Stimulated activated CD8-positive, alpha-beta memory T cell treated with anti-CD3 and anti-CD28 coated beads, Interleukin-7, amount 100 ng/mL, for 1 hour (primary cell): ENCODE measurements at places on chromosomes 3 and 15.

DNA sequence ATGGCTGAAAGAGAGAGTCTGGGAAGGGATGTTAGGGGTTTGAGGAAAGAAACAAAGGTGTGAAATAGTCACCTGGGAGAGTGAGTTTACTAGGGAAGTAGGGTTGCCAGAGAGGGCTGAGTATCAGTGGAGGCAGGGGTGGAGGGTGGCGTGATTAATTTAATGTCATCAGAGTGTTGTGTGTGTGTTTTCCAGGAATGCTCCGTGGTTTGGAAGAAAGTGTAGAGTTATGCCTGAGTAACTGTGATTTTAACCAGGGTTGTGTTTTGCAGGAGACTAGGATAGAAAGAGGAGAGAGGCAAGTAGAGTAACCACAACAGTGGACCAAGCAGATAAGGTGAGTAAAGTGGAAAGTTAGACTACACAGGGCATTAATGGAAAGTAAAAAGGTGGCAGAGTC, 27.2 kb downstream of the PLD1 start:
- DNase-seq, result no peak

- DNase-seq, result no peak
Observed at GRCh38 chr3:143552851-143553250, 295.4 kb downstream of the SLC9A9 start.

DNA sequence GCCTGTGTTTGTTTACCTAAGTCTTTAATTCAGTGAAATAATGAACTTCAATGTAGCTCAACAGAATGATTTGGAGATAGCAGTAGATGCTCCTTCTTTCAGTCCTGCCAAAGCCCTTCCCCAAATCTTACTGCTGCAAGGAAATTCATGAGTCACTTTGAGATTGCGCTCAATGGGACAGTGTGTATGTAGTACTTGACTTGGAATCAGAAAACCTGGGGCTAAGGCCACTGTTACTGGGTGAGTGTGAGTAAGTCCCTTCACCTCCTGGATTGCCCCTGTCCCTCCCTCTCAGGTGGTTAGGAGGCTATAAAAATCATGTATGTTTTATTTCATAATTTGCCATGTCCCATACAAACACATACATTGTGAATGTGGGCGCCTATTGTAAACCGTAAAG, 29.9 kb downstream of the ATP13A5 start:
- DNase-seq, result no peak

DNA sequence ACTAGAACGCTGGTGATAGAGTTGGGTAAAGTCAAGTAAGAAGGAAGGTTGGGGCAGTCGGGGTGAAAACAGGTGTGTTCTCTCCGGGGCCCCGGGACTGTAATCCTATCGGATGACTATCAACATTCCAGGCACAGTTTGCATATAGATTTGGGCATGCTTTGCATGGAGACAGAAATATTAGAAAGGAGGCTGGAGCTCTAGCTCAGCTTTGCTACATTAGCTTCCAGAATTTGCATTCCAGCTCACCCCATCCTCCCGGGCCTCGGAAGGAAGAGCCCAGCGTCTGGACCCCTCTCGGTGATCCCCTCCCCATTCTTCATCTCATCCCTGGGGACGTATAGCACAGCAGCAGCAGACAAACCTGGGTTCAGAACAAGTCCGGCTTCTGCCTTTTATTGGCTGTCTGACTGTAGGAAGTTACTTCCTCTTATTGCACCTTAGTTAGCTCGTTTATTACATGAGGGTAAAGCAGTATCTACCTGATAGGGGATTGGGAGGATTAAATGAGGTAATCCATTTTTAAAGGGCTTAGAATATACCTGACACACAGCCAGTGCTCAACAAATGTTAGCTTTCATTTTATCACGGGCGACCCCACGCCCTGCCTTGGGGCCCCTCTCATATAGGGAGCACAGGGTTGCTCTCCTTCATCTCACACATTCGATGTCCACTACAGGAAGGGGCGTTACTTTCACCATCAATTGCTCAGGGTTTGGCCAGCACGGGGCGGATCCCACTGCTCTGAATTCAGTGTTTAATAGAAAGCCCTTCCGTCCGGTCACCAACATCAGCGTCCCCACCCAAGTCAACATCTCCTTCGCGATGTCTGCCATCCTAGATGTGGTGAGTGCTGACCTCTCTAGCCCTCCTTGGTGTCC, 3.2 kb downstream of the HTR3E start:
- DNase-seq, result no peak

GRCh38 chr3:185552358-185552877, at the start of gene LIPH:
Gene LIPH (minus strand): TSS chr3:185552588. CDS start chr3:185552471, 117 bp downstream.
- no peak for DNase-seq

DNA sequence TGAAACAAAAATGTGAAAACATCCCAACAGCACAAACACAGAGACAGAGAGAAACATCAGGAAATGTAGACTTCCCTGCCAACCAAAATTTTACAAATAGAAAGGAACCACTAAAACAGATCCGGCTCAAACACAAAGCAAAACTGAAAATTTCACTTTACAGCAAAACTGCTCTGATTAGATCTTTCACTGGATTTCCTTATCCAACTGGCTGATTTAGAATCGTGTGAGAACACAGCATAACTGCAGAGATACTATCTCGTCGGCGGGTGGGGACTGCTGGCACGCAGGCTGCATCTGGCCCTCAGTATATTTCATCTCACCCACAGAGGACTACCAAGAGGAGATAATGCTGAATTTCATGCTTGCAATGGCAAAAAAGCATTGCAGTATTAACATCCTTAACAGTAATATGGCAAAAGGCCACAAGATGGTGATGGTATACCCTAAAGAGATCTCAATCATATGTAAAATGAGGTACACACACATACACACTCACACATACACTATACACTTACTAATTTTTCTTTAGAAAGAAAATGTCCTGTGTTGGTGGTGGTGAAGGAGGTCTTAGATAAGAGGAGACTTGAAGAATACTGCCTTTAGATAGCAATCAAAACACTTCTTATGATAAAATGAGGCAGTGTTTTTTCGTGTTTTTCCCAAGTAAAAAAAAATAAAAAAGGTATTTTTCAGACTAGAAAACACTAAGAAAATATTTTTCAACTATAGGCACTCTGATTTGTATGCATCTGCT, 10.6 kb upstream of the LEO1 start:
- no peak for DNase-seq

- no peak for DNase-seq
Observed at GRCh38 chr15:99305761-99306505, 54.7 kb downstream of the LRRC28 start.

DNA sequence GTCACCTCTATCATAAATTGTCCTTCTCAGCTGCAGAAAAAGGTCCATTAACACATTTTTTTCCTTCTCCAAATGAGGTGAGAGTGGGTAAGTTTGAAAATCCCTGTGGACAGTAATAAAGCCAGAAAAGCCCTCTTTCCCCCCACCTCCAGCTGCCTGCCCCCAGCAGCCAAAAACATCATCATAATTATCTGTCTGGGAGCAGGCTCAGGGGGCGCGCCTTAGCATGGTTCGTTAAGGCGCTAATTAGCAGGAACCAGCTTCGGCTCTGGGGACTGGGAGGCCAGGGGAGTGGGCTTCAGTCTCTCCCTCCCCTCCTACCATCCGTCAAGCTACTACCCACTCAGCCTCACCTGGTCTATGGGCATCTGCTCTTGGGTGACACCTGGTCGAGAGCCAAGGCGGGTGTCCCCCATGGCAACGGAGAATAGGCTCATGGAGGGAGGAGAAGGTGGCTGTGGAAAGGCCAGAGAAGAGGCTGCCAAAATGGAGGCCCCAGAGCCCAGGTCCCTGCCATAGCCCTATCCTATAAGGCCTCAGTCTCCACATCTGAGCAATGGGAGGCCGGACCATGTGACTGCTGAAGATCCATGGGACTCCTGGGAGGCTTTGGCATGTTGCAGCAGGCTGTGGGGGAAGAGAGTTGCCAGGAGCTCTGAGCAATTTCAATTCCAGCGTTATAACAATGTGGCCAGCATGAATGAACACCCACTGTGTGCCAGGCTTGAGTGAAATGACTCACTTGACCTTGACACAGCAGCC, 140.1 kb upstream of the LINGO1 start:
- no peak for DNase-seq

DNA sequence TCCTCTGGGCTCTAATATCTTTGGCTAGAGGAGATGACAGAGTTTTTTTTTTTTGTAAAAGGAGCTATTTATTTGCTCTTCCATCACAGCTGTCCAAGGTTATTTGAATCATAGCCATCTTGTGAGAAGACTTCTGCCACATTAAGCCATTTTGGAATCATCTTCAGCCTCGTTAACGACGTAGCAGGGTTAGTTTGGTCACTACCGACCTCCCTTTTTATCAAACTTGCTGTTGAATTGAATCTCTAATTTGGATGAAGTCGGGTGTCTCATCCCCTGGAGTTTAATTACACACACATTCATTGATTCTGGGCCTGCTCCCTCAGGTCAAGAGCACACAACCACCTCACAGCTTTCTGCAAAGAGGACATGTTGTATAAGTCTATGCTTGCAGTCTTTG, 238.7 kb downstream of the CPNE4 start:
- no peak for DNase-seq

GRCh38 chr3:116339441-116340028, 105.8 kb downstream of the LSAMP start:
- DNase-seq, result no peak

DNA sequence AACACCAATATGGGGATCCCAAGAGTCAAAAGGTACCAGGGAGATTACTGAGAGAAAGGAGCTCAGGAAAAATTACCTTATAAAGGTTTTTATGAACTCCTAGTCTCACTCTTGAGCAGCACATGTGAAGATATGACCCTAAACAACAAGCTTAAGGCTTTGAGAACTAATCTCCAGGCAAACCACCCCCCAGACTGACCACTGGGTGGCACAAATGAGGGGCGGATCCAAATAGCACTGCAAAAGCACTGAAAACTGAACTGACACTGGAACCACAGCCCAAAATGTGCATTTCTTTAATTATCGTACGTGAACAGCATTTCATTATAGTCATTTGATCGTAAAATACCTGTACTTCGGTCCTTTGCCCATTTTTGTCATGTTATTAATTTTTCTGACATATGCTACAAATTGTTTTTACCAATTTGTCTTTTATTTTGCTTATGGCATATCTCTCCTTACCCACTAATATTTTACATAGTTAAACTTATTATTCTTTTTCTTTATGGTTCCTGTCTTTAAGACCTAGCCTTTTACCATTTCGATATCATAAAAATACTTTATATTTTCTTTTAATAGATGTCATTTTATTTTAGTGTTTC, 31.5 kb upstream of the TFDP2 start:
- no peak for DNase-seq

GRCh38 chr3:154122552-154122911, 1.3 kb downstream of the ARHGEF26 start:
- no peak for DNase-seq

- DNase-seq, result no peak
Observed at GRCh38 chr15:59053482-59053881, 51.5 kb upstream of the CCNB2 start.

GRCh38 chr3:185929192-185930151, 8.3 kb downstream of the TRA2B start:
- DNase-seq, result no peak

DNA sequence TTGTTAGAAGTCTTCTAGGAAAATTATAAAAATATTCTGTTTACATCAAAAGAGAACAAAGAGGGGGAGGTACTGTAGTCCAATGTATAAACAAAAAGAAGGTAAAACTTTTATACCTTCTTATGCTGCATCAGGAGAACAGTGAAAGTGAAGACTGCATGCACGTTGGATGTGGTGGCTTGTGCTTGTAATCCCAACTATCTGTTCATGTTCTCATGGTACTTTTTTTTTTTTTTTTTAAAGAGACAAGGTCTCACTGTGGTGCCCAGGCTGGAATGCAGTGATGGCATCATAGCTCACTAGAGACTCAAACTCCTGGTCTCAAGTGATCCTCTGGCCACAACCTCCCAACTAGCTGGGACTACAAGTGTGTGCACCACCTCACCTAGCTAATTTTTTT, 4.2 kb downstream of the SEC62 start:
- DNase-seq, result no peak

DNA sequence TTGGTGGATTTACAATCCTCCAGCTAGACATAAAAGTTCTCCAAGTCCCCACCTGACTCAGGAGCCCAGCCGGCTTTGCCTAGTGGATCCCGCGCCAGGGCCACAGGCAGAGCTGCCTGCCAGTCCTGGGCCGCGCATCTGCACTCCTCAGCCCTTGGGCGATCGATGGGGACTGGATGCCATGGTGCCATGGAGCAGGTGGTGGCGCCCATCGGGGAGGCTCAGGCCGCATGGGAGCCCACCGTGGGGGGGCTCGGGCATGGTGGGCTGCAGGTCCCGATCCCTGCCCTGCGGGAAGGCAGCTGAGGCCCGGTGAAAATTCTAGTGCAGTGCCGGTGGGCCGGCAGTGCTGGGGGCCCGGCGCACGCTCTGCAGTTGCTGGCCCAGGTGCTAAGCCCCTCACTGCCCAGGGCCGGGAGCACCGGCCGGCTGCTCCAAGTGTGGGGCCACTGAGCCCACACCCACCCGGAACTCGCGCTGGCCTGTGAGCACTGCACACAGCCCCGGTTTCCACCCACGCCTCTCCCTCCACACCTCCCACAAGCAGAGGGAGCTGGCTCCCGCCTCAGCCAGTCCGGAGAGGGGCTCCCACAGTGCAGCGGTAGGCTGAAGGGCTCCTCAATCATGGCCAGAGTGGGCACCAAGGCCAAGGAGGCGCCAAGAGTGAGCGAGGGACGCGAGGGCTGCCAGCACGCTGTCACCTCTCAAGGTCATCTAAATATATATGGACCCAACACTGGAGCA, 38.8 kb upstream of the IGSF11 start:
- DNase-seq, result no peak

- no peak for DNase-seq
Observed at GRCh38 chr15:90161950-90162361, 39.2 kb upstream of the SEMA4B start.

GRCh38 chr3:135249186-135249585, 454.1 kb downstream of the EPHB1 start:
- DNase-seq, result no peak

GRCh38 chr3:188617270-188617669, 463.3 kb downstream of the LPP start:
- DNase-seq, result no peak

DNA sequence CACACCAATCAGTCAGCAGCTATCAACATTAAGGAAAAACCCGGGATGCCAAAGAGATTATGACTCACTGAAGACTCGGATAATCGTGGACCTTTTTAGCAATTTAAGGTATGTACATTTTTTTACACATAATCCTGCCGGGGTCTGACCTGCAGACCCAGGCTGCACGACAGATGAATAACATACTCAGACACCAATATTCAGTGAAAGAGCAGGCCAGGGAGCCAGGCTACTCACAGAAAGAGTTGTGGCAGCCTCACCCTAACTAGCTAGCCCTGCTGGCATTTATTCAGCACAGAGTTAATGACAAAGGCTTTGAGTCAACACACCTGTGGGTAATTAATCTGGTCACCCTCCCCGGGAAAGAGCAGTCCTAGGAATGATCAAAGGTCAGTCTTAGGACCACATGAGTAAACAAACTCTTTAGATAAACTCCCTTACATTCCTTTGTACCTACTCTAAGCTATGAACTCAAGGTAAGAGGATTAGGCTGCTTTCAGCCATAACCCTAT, 727.5 kb downstream of the TBL1XR1 start:
- DNase-seq, result no peak

GRCh38 chr15:53918180-53919079, 59.8 kb upstream of the UNC13C start:
- no peak for DNase-seq
